Pancreas (tissue), 10 donors: ENCODE measurements at places on chromosomes 5 and 9. TPM values are rescaled to one million over a fixed set of nuclear protein-coding genes. Genes with fewer than 3 reads are reported as not detected.

The STPG3 gene
- not detected for total RNA-seq

The SARDH gene
- total RNA-seq: 36.3 TPM

The TMEM171 gene
- 0.43 TPM for total RNA-seq

The OR1L8 gene
- total RNA-seq: not detected

The GADD45G gene
- total RNA-seq: 19.9 TPM

The IL31RA gene
- total RNA-seq: 0.32 TPM

DNA sequence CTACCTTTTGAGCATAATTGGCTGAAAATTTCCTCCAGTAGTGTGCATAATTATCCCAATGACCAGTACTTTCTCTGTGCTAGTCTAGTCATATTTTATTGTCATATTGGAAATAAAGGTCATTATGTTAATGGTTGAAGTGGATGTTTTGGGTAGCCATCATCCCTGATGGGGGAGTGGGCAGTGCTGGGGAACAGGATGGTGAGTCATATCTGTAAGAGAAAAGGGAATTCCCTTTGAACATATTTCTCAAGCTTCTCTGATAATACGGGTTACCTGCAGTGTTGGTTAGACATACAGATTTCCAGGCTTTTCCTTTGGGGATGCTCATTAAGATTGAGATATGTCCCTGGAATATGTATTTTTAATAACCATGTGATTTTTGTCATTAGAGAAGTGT lies 33.3 kb upstream of the SPATA31D4 start:
- no peak for DNase-seq

DNA sequence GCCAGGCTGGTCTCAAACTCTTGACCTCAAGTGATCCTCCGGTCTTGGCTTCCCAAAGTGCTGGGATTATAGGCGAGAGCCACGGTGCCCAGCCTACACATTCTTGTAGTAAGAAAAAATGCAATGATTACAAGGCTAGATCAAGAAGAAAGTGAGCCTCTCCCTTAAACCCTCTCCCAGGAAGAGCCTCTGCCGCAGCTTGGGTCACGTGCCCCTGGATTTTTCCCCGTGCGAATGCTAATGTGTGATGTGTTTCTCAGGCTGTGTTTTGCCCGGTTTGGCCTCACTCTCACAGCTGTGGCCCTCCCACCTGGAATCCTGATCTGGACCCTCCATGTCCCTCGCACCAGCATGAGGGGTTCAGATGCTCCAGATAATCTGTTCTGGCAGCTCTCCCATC lies 6.9 kb downstream of the PLPP7 start:
- DNase-seq: no peak

GRCh38 chr5:178984145-178985072 lies 10.7 kb downstream of the GRM6 start:
- no peak for DNase-seq

DNA sequence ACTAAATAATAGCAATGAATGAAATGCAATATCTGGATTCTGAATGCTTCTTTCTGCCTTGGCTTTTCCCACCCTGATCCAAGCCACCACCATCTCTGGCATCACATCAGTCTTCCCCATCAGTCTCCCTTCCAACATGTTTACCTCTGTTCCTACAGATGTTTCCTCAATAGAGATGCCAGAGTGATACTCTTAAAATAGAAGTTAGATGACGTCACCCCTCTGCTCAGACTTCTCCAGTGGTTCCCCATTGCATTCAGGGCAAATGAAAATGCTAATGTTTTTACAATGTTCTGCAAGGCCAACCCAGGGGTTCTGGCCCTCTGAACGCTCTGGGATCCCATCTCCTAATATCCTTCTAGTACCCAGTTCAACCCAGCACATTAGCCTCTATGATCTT lies 305.8 kb downstream of the TRIM32 start:
- no peak for DNase-seq

DNA sequence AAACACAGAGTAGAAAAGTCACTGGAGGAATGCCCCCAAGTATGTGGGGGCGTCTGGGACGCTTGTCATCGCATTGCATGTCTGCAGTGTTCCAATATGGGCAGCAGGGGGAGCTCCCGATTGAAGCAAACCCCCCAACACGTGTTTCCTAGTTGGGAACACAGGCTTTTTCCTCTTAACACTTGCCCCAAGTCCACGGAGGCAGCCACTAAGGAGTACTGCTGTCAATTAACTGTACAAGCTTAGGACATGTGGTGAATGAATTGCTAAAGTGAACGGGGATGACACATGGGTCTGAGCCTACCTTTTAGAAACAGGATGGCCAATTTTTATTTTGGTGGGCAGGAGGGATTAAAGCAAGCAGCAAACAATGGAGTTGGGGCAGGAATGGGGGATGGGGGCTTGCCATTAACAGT lies 2.2 kb downstream of the GABRB2 start:
- DNase-seq: peak; percentile 21

- no peak for DNase-seq
Measured at GRCh38 chr5:168422431-168422830, 63.8 kb upstream of the RARS1 start.

DNA sequence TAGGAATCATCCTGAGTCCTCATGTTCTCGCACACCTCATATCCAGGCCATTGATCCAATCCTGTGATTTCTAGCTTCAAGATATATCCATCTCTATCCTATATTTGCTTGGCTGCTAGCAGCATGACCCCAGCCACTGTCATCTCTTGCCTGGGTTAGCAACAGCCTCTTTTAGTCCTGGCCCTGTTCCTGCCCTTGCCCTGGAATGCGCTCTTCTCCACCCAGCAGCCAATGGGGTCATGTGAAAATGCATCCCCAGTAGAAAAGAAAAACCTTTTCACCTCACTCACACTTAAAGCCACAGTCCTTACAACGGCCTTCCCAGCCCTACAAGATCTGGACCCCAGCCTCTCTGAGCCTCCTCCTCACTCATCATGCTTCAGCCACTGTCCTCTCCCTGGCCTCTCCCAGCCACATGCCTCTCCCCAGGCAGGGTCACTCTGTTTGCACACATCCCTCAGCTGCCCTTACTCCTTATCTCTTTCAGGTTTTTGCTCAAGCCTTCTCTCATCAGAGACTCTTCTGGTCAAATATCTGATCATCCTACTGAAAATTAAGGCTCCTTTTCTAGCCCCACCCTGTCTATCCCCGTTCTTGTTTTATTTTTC lies 34.3 kb upstream of the NR3C1 start:
- DNase-seq: no peak

DNA sequence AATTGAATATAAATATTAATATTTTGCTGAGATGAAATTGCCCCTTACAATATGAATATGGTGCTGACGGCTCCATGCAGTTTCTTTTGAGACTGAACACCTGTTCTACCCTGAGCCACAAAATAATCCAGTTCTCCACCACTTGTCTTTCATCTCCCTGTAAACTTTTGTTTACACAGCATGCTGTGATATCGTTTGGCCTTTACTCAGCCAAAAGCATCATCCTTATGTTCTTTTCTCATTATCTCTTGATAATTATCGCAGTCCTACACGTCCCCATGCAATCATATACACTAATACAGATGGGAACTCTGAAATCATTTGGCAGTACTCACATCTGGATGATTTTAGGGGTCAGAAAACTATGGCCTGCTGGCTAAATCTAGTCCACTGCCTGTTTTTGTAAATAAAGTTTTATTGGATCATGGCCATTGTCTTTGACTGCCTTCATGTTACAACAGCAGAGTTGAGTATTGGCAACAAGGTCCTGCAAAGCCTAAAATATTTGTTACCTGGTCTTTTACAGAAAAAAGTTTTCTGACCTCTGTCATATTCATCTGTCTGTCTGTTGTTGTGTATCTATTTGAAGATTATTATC lies 53.3 kb downstream of the AOPEP start:
- no peak for DNase-seq

GRCh38 chr9:93942161-93942560 lies 13.0 kb downstream of the BARX1 start:
- DNase-seq: no peak

DNA sequence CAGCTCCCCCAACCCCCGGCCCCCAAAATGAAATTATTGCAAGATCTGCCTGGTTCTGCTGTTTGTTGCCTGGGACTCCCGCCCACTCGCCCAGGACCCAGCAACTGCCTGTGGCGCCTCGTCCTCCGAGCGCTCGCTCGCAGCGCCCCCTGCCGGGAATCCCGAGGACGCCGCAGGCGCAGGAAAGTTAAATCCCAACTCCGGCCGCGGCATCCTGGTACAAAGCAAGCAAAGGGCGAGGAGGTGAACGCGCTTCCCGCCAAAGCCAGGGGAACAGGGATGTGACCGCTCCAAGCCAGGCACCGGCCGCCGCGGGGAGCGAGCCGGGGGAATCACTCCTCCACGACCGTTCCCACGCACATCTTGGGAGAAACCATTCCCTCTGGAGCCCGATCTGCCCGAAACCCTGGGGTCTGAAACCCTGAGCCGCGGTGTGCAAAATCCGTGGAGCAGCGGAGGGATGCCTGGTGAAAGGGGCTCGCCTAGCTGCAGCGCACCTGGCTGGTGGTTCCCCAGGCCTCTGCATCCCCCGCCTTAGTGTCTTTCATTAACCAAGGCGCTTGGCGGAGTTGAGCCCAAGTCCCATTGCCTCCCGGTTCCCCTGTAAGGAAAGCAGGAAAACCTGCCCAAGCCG lies 1.3 kb downstream of the SEMA5A start:
- peak; percentile 89 for DNase-seq

DNA sequence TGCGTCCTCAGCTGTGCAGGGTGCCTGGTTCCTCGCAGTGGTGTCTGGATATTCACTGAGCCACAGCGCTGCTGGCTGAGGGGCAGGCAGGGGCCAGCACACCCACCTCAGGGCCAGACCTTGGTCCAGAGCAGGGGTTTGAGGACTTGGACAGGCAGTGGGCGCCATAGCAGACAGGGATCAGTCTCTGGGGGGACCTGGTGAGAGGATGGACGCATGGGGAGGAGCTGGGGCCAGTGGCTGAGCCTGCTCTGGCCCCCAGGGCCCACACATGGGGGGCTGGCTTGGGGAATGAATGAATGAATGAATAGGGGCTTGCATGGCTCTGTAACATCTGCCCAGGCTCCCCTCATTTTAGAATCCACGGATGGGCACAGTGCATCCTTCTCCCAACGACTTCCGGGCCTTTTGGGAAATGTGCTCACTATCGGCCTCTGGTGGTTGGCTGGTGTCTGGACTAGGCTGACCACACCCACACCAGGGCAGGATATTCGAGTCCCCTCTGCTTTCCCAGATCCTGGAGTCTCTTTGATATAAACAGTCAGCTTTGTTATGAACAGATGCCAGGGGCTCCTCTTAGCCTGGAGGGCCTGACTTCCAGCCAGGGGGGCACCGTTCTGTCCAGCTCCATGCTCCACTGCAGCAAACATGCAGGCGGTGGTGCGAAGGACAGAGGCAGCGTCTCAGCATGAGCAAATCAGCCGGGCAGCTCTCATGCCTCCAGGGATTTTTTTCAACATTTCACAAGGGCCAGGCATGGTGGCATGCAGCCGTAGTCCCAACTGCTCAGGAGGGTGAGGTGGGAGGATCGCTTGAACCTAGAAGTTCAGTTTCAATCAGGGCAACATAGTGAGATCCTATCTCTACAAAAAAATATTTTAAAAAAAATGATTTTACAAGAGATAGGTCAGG lies 62.6 kb downstream of the NEK6 start:
- peak; percentile 75 for DNase-seq

GRCh38 chr5:90421136-90421535 lies 11.6 kb upstream of the CETN3 start:
- no peak for DNase-seq

GRCh38 chr5:102845041-102845440 lies 89.9 kb downstream of the PAM start:
- DNase-seq: no peak

- DNase-seq: no peak
Measured at GRCh38 chr5:34459908-34460307, 196.2 kb upstream of the RAI14 start.

DNA sequence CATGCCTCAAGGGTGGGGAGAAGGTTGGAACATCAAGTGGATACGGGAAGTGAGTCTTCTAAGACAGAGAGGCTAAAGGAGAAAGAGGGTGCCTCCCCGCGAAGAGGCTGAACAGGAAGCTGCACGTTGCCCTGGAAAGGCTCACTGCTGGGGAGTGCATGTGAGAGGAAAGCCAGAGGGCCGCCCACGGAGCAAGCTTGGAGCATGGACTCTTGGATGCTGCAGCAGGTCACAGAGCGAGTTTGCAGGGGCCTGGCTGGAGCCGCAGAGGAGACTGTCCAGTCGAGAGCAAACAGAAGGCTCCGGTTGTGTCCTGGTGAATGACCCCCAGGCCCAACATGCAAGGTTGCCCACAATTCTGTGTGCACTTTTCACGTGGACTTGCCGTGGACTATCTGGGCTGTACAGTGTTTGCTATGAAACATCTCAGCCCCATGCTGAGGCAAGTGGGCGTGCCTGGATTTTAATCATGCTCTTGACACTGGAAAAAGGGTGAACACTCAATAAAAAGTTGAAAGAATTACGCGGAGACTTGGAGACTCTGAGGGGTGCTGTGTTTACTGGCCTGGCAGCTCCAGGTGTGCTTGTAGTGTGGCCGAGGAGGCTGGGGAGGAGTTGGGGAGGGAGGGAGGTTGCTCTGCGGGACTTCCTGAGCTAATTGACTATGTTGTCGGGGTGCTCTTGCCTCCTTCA lies 54.5 kb upstream of the GARNL3 start:
- no peak for DNase-seq

DNA sequence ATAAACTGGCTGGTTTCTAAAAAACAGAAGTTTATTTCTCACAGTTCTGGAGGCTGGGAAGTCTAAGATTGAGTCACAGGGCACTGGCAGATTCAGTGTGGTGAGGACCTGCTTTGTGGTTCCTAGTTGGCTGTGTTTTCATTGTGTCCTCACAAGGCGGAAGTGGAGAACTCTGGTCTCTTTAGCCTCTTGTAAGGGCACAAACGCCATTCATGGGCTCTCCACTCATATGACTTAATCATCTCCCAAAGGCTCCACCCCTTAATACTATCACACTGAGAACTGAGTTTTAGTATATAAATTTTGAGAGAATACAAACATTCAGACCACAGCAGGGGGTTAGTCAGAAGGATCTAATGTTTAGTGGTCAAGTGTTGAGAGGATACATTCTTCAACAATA lies 208.2 kb downstream of the SEC61B start:
- DNase-seq: no peak

DNA sequence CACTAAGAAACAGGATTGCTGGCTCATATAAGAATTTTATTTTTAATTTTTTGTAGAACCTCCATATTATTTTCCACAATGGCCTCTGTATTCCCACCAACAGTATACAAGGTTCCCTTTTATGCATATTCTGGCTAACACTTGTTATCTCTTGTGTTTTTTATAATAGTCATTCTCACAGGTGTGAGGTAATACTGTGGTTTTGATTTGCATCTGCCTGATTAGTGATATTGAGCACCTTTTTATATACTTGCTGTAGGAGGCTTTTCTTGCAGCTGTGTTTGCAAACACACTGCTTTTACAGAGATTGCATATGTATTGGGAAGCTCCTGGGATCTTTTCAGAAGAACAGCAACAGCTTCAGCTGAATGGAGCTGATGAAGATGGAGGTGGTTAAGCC lies 164.8 kb downstream of the DEPDC1B start:
- no peak for DNase-seq

- DNase-seq: no peak
Measured at GRCh38 chr9:76516350-76516749, 57.4 kb downstream of the GCNT1 start.

- no peak for DNase-seq
Measured at GRCh38 chr5:40442346-40442745, 237.4 kb upstream of the PTGER4 start.
